ENCODE measurements at places on chromosomes 6 and 20.

GRCh38 chr20:50431066-50431450 is 79.1 kb upstream of the PTPN1 start:
- no peak for DNase-seq

- DNase-seq: no peak
These were observed 4.3 kb upstream of the DCBLD1 start for GRCh38 chr6:117477988-117478852.

DNA sequence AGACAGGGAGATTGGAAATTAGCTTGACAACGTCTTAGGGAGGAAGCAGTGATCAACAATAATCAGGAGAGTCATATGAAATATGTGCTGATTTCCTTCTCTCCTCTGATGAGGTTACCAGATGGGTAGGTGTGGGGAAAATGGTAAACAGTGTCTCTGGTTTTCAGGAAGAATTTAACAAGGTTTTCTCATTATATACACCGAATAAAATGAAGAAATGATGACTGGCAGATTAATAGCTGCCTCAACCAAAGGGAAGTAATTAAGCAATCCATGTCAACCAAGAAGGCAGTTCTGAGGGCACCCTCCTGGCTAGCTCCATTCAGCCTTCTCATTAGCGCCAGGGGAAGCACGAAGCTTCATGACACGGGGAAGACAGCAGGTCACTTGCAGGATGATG is 12.7 kb upstream of the RAMACL start:
- no peak for DNase-seq

GRCh38 chr6:73030257-73030656 is 195.0 kb downstream of the KHDC1L start:
- DNase-seq: no peak

DNA sequence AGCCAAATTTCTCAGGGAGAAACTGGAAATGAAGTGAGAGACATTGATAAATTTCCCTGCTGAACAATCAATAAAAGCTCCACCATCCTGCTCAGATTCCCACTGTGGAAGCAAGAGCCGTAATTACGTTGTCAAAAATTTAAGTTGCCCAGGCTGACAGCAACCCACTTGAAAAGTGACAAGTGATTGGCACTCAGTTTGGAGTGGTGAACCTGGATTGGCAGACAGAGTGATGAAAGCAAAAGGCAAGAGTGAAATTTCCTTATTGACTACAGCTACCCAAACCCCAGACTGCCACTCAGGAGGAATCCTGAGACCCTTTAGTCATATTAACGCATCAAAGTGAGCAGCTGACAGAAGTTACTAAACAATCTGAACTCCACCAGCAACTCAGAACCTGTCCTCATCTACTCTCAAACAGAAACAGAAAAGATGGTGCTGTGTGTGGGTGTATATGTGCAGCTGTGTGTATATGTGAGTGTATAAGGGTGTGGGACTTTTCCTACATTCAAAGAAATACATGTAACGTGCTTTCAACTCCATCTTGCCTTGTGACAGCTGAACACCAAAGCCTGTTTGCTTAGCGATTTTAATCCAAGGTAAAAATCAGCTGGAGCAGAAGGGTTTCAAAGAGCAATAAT is 157.4 kb downstream of the PKHD1 start:
- DNase-seq: no peak

DNA sequence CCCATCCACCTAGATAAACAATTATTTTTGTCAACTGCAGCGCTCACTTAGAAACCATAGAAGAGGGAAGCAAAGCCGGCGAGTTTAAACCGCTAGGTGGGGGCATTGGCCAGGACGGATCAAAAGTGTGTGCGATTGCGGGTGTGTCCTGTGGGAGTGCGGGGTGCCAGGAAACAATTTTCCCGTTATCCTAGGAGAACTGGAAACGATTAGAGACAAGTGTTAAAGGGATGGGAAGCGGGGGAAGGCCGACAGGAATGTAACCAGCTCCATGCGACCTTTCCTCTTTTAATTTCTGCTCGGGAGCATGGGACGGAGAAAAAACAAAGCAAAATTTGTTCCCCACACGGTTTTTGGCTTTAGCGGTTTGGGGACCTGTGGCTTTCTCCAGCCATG is 2.8 kb upstream of the HTR1B start:
- DNase-seq: peak; percentile 52

- no peak for DNase-seq
These were observed 35.9 kb upstream of the HLA-G start for GRCh38 chr6:29791786-29792122.

- no peak for DNase-seq
These were observed 73.1 kb downstream of the OPN5 start for GRCh38 chr6:47854971-47855370.

DNA sequence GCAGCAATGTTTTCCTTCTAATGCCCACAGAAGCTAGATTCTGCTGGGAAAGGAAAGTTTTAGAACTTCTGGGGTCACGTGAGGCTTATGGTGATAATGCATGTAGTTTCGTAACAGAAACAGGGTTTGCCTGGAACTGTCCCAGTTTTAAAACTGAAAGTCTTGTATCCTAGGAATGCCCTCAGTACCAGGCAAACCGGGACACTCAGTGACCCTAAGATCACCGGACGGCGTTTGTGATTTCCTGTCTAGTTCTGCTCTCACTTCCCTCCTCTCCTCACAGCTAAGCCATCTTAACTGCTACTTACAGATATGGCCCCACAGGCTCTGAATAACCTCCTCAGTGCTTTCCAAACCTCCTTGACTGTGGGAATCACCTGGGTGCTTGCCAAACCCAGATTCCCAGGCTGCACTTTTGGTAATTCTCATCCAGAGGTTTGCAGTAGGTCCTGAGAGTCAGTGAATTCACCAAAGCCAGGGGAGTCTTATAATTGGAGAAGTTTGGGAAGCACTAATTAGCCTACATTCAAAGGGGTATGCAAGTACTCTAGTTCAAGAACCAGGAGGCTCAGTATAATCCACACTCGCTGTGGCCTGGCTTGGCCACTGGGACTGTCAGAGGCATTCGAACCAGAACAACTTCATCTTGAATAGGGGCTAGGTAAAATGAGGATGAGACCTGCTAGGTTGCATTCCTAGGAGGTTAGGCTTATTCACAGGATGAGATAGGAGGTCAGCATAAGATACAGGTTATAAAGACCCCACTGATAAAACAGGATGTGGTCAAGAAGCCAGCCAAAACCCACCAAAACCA is 231.6 kb upstream of the MYLIP start:
- peak; percentile 58 for DNase-seq

GRCh38 chr6:34673064-34673463 is 23.5 kb downstream of the ILRUN start:
- no peak for DNase-seq

All from fibroblast of gingiva (primary cell).